ENCODE measurements at places on chromosomes 7 and 10.

- DNase-seq, result no peak
Observed at GRCh38 chr10:16581202-16581601, 59.5 kb upstream of the C1QL3 start.

GRCh38 chr7:148698007-148698396, 701 bp upstream of the CUL1 start:
- no peak for DNase-seq

- DNase-seq, result no peak
Observed at GRCh38 chr7:1785839-1786238, 115.8 kb downstream of the ELFN1 start.

DNA sequence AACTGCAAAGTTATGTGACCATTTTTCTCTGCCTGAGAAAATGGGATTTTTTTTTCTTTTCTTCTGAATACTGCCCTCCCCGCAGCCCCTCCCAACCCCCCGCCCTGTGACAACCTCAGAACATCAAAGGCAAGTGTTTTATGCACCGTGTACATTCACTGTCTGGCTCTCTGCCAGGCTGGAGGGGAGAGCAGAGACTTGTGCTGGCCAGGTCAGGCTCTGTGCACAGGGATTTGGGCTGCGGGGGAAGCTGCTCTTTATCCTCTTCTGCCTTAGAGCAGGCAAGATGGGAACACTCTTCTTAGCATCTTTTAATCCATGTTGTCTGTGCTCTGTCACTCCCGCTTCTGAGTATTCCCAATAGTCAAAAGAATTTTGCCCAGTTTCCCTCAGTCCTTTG, 195.1 kb downstream of the CCSER2 start:
- DNase-seq, result no peak

- DNase-seq, result no peak
Observed at GRCh38 chr7:131610007-131610406, 53.6 kb upstream of the PODXL start.

DNA sequence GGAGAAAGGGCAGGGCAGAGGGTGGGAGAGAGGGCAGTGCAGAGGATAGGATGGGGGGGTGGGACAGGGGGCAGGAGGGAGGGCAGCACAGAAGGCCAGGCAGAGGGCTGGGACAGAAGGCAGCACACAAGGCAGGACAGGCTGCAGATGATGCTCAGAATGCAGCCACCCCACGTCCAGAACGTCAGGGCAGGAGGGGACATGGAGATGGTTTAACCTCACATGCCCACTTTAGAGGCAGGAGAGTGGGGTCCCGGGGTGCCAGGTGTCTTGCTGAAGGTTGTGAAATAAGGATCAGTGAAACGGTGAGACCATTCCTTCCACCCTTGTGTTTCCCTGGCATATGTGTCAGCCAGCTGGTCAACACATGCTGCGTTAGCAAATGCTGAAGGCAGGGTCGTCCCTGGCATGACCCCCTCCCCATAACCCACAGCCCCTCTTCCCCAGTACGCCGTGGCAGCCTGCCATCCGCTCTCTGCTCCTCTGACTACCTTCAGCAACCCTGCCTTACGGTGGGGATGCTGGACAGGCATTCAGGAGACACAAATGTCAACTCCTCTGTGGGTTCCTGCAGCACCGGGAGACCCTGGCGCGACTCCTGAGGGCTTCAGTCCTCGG, 592.1 kb downstream of the DNAJB6 start:
- DNase-seq, result no peak

DNA sequence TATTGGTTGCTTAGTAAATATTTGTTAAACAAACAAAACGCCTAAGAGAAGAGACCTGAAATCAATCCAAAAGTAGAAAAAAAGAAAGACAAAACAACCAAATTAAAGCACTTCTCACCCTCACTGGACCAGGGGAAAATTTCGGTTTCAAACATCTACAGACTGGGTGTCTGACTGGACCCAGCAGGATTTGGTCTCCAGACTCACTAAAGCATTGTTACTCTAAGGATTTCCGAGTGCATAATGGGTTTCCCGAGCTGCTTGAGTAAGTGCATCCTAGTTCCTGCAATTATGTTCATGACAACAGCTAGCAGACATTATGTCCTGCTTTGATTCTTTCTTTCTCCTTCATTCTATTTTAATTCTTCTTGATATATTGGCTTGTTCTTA, 51.8 kb upstream of the FAM3C start:
- DNase-seq, result peak; percentile 48

DNA sequence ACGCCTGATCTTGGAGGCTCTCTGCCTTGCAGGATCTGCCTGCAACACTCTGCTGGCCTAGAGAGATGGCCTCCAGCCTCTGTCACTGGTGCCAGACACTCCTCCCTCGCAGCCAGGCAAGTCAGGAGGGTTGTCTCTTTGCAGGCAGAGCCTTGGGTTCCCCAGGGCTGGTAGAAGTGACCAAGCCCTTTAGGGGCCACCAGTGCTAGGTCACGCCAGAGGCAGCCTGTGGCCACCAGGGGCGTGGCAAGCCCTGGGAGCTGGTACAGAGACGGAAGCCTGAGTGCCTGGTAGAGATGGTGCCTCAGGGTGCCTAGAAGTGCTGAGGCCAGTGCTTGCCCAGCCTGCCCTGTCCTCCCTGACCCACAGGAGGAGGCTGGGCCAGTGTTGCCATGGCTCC, 9.1 kb downstream of the ADCYAP1R1 start:
- DNase-seq, result no peak

GRCh38 chr10:22244001-22244400, 26.2 kb upstream of the EBLN1 start:
- no peak for DNase-seq

Measured in kidney capillary endothelial cell (primary cell).